GM12891 (cell line): ENCODE measurements at places on chromosomes 3 and 15.

DNA sequence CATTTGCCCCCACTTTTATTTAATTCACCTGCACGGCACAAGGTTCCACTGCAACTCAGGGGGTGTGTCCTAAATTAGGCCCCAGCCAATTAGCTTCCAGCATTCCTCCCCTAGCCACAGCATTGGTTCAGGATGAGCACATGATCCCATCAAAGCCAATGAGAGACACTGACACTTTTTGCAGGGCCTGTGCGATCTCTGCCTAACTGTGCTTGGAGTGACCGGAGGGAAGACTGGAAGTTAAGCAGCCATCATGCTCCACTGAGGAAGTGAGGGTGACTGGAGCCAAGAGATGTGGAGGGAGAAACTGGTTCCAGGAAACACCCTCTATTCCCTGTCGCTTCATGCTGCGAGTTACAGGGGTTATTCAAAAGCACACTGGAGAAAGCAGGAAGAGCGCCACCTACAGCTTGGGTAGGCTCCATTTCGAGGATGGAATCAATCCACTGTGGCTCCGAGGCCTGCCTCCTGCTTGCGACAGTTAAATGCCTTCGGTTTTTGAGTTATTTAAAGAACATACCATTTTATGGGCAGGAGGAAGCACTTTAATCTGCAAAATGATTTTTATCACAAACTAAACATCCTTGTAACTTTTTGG, 122.2 kb upstream of the WNT5A start:
- DNase-seq: no peak

GRCh38 chr3:188358787-188359493, 205.0 kb downstream of the LPP start:
- DNase-seq: no peak

DNA sequence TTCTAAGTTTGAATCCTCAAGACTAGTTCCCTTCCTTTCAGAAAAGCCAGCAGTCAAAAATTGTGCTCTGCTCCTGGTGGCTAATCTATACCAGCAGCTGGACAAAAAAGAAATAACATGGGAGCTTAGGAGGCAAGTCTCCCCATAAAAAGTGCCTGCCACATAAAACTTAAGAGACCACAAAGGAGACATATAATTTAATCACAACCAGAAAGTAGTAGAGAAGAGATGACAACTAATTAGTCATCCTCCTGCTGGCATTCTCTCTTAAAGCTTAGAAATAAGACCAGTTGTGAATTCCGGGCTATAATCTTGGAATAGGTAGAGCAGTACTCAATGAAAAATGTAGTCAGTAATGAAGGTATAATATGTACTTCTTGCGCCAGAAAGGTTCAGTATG, 20.2 kb upstream of the IMPG2 start:
- no peak for DNase-seq

DNA sequence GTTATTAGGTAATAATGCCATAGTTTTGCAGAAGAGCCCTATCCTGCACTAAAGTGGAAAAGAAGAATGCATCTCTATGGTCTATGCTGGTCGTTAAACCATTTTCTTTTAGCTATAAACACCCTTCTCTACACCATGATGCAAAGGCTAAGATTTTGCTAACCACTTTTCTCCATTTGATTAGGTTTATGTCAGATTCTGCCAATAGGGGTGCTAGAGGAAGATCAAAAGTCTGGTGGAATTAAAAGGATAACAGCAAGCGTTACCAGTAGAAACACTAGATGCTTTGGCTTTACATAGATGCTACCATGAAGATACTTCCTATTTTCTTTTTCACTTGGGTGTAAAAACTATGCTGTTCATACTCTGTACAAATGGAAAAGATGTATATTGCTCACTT, 669.8 kb upstream of the ARPP21 start:
- no peak for DNase-seq

DNA sequence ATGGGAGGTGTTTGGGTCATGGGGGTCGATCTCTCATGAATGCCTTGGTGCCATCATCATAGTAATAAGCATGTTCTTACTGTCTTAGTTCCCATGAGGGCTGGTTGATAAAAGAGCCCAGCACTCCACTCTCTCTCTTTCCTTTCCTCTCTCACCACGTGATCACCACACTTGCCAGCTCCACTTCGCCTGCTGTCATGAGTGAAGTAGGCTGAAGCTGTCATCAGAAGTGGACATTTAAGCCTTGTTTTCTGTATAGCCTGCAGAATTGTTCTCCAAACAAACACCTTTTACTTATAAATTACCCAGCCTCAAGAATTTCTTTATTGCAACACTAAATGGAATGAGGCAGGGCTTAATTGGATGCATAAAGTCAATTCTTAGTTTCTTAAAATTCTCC, 6.1 kb downstream of the OR5H1 start:
- DNase-seq: no peak

- no peak for DNase-seq
Measured at GRCh38 chr3:182327196-182327681, 466.1 kb upstream of the ATP11B start.

DNA sequence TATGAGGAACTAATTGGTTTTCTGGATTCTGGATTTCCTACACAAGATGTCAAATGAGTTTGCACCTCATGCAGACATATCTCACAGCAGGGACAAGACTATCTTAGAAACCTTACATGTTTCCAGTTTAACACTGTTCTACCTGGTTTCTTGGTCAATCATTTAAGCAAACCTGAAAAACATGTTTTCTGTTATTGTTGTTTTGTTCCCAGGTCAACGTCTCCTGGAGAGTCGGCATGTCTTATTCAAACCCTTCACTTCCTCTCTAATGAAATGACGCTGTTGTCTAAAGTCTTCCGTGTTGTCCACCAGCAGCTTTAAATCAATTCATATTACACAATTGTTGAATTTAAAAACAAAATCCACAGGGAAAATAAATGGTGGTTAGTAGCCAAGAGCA, 150.9 kb downstream of the CNTN3 start:
- DNase-seq: no peak

- DNase-seq: no peak
Measured at GRCh38 chr15:59830873-59831272, 141.8 kb upstream of the BNIP2 start.

- no peak for DNase-seq
Measured at GRCh38 chr3:13189639-13190377, 116.6 kb upstream of the IQSEC1 start.

- DNase-seq: no peak
Measured at GRCh38 chr3:31974964-31975363, 6.1 kb downstream of the OSBPL10 start.

DNA sequence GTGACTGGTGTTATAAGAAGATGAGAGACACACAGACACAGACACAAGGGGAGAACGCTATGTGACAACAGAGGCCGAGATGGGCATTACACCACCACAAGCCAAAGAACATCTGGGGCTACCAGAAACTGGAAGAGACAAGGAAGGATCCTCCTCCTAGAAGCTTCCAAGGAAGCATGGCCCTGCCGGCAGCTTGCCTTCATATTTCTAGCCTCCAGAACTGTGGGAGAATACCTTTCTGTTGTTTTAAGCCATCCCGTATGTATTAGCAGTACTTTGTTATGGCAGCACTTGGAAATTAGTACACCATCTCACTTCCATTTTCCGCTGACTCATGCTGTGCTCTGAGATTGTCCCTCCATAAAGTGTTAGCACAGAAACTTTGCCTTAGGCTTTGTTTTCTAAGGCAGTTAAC, 38.7 kb upstream of the CA12 start:
- DNase-seq: no peak

- no peak for DNase-seq
Measured at GRCh38 chr3:56347219-56347871, 120.9 kb downstream of the ERC2 start.

- no peak for DNase-seq
Measured at GRCh38 chr3:42214064-42214463, 51.9 kb downstream of the CCK start.

GRCh38 chr3:12549971-12550760, 4.9 kb upstream of the MKRN2OS start:
- no peak for DNase-seq

DNA sequence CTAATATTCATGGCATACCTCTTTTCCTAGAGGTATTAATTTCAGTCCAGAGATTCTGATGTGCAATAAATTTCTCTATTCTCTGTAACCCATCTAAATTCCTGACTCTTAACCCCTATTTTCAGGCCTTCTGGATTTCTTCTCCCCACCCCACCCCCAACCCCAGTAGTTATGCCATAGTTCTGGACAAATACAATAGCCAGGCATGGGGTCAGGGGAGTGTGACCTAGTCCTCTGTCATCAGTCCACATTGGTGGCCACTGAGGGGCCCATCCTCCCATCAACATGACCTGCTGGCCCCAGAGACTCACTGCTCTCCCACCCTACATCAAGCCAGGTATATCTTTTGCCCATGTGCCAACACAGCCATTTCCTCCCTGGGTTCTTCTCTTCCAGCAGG, 3.8 kb upstream of the LIPC start:
- no peak for DNase-seq

DNA sequence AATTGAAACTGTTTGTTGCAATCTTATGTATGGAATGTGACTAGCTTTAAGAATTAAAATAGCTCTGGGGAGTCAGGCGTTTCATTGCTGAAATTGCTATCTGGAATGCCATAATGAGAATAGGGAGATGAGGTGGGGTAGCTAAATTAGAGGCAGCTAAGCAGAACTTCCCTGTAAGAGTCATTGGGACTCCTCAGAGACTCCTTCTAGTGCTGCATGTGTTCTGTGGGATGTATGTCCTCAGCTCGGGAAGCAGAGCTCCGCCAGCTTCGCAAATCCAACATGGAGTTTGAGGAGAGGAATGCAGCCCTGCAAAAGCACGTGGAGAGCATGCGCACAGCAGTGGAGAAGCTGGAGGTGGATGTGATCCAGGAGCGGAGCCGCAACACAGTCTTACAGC, 57.4 kb downstream of the HMG20A start:
- DNase-seq: no peak

DNA sequence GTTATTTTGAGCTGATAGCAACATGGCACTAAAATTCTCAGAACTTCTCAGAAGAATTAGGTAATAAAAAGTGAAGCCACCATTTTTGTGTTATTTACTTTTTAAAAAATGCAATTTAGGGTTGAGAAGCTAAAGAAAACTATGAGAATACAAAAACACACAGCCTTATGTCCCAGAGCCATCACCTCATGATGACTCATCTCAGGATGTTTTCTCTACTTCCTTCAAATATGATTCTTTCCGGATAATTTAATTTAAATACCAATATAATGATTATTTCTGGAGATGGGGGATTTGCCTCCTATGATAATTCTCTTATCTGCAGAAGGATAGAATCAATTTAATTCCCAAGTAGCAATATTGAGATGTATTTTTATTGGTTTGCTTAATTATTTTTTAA, 105.6 kb upstream of the BFSP2 start:
- DNase-seq: no peak

DNA sequence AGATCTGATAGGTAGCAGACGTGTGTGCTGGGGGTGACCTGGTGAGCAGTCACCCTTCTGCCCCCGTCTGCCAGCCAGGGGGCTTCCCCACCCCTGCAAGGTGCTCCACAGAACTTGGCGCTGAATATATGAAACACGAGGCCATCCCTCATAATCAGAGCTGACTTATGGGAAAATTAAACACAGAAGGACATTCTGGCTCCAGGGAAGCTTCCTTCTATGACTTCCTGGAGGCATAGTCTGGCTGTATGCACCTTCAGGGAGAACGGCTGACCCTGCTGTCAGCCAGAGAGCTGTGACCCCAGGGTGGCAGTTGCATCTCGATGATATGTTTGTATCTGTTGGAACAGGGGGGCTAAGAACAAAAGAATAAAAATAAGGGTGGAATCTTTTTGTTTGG, 26.6 kb upstream of the MRPS22 start:
- DNase-seq: no peak

DNA sequence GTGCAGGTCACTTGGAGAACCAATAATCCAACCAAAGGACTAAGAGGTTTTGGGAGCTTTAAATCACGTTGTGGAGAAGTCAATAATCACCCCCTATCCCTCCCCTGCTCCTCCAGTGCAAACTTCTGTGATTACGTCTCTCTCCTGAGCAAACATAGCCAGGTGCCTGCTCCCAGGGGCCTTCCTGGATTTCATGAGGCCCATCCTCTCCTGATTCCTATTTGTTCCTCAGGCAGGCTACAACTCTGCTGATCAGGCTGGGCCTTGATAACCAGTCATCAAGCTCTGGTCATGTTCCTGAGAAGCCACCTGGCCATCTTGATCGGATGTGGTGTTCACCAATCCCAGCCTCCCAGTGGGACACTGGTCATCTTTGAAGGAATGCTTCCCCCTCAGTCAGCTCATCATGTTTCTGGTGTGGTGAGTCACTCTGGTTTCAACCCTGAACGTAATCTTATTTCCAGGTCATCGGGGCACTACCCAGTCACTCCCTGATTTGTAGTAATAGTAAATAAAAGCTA, 2.9 kb upstream of the ZNF710 start:
- no peak for DNase-seq

DNA sequence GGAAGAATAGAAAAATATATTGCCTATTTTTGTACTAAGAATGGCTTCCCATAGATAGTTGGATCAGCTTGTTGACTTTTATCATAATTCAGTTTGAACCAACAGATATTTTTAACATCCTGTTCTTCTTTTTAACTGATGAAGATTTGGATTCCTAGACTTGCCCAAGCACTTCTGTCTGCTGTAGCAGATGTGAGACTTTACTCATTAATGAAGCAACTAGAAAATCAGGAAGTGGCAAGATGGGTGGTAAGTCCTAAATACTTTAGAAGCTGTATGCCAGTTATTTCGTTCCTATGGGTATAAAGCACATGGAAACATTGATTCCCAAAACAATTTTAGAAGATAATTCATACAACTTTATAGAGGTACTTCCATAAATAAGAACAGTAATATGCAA, 8.4 kb downstream of the PIGB start:
- DNase-seq: no peak

DNA sequence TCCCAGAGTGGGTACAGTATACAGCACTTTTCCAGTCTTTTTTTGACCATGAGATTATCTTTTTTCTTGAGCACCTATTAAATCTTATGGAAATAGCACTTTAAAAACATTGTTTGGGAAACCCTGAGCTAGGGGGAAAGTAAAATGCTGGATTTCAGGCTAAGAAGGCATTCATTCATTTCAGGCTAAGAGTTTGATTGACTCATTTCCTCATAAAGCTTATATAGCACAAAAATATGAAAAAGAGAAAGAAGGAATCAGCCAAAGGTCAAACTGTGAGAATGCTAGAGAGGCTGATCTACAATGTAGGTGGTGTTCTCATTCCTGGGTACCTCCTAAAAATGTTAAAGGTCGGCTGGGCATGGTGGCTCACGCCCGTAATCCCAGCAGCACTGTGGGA, 10.5 kb downstream of the TTC23 start:
- DNase-seq: no peak

- no peak for DNase-seq
Measured at GRCh38 chr15:44188795-44189194, 6.3 kb downstream of the FRMD5 start.
